Fibroblast of the conjunctiva (primary cell): ENCODE measurements at places on chromosomes 5 and 9.

DNA sequence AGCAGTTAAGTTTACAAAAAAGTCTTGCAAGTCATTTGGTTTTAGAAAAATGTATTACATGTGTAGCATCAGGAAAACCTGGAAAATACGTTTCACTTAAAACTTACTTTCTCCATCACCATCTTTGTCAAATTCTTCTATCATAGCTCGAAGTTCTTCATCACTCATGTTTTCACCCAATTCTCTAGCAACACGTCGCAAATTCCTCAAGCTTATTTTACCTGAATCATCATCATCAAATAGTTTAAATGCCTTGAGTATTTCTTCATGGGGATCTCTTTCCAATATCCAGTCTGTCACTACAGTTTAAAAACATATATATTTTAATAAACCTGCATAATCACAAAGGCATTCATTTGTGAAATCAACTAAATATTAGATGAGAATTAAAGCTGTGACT lies 10.3 kb downstream of the CETN3 start:
- DNase-seq = no peak

DNA sequence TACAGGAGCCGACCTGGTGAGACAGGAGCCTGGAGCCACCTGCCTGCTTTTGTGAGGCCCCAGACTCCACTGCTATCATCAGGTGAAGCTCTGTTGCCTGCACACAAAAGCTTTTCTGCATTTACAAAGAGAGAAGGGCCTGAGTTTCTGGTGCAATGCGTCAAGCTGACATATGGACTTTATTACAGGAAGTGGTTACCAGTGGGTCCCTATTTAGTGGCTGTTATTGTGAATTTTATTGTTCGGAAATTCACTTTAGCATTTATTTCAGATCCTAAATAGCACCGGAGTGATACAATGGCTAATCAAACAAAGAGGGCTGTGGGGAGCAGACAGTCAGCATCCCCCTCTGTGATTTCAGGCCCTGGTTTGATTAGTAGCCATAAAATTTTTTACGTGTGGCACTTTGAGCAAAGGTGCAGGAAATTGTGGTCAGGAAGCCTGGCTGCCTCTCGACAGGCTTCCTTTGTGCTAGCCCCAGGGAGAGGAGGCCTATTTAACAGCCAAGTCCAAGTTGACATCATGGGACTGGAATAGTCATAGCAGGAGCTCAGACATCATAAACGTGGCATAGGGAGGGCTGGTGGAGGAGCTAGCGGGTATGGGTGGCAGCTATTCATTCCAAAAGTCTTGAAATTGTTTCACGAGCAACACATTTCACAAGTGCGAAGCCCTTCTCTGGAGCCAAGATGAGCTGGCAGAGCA lies 8.4 kb downstream of the TGFBI start:
- no peak for DNase-seq

DNA sequence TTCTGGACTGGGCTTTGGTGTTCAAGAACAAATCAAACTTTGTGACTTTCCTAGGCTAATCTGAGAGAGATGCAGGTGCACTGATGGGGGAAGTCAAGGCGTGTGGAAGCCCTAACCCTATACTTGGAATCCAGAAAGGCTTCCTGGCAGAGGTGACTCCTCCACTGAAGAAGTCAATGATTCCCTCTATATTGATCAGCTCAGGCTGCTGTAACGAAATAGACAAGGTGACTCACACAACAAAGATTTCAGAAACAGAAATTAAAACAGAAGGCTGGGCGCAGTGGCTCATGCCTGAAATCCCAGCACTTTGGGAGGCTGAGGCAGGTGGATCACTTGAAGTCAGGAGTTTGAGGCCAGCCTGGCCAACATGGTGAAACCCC lies 69.6 kb upstream of the GGTA1 start:
- DNase-seq = no peak

DNA sequence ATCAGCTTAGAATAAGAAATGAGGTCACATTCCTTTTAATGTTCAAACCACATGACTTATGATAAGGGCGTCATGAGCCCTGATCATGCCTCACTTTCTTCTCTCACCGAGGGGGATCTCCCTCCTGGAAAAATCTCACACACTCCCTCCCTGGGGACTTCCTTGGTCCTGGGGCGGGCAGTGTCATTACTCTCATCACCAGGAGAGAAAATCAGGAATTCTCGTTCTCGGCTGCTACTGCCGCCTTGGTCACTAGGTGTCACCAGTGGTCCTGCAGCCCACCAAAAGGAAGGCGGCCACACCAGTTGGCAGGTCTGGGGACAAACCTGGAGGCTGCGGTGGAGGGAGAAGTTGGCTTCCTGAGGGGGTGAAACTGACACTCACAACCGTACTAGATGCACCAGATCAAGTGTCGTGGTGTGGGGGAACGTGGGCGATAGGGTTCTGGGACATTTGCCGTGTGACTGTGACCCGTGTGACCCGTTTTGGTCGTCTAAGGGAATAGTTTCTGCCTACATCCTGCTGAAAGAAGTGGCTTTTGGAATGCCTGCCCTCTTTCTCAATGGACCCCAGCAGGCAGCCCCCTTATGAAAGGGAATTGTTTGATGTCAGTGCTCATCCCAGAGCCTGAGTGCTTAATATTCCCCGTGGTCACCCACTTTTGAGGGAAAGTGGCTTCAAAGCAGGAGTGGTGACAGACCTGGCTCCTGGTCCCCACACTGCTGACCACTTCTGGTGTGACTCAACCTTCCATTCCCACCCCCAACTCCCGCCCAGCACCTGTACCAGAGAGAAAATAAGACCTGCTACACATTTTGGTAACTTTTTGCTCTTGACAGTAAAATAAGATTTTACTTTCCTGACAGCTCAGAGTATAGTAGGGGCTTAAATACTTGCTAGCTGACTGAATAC lies 63.2 kb downstream of the ACER2 start:
- peak; percentile 26 for DNase-seq

GRCh38 chr9:4839470-4839912 lies 46.7 kb downstream of the RCL1 start:
- no peak for DNase-seq

GRCh38 chr5:151123897-151124751 lies 33.5 kb downstream of the ANXA6 start:
- no peak for DNase-seq

- DNase-seq = no peak
Measured at GRCh38 chr9:18606846-18607245, 132.9 kb downstream of the ADAMTSL1 start.

GRCh38 chr5:176675676-176676360 lies 28.5 kb downstream of the TSPAN17 start:
- DNase-seq = no peak

DNA sequence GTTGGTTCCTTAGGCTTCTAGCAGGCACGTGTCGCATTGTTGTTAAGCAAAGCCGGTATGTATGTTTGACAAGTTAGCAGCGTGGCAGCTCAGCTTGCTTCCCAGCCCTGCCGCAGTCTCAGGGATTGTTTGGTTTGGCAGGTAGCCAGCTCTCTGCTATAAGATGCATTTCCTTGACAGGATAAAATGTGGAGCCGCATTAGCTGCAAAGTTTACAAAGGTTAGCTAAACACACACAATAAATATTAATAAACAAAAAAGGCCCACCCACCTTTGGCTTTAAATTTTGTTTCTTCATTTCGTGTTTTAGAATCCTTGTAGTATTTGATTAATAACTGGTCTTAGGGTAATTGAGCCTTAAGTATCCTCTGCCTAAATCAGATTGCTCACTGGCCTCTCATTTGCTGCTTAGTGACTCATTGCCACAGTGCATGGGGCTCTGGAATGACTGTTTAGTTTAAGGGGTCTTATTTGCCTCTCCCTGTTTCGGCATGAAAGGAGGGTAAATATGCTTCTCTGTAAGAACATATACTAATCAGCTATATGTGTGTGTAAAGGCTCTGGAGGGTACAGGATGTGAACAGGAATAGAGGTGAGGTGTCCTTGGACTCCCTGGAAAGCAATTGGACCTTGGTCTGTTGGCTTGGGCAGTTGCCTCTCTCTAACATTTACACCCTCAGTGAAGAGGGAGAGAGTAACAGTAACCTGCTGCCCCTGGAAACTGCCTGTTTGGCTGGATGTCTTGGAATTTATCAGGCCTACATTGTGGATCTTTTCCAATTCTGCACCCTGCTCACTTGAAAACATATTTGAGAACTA lies 122.0 kb downstream of the GDNF start:
- peak; percentile 72 for DNase-seq

DNA sequence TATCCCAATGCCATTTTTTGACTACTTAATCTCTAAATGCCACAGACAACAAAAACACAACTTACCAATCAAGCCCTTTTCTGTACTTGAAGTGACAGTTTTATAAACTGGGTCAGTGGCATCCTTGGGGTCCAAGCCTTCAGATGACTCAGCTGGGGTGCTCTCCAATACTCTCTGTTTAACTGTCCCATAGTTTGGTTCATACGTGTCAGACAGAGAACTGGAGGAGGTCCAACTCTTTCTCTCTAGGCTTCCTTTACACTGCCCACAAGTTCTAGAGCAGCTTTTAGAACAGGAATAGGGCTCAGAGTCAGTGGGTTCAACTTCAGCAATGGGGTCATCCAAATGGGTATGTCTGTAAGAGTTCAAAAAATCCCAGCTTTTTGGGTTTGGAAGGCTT lies 166.9 kb downstream of the CDC42SE2 start:
- DNase-seq = no peak

GRCh38 chr9:115804206-115804605 lies 349.4 kb upstream of the PAPPA start:
- no peak for DNase-seq

DNA sequence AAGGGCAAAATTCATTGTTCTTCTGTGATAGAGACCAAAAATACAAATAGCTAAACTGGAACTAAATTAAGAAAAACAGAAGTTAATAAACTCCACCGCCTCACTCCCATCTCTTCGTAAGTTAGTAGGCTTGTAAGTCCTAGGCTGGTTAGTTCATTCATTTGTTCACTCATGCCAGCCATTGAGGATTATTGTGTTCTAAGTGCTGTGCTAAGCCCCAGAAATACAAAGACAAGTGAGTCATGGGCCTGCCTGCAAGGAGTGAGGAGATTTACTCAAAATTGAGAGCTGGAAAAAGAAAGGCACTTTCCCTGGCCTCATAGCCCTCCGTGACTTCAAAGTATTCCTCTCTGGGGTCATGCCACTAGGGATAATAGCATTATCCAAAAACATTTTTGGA lies 8.5 kb downstream of the DOCK8 start:
- DNase-seq = no peak

DNA sequence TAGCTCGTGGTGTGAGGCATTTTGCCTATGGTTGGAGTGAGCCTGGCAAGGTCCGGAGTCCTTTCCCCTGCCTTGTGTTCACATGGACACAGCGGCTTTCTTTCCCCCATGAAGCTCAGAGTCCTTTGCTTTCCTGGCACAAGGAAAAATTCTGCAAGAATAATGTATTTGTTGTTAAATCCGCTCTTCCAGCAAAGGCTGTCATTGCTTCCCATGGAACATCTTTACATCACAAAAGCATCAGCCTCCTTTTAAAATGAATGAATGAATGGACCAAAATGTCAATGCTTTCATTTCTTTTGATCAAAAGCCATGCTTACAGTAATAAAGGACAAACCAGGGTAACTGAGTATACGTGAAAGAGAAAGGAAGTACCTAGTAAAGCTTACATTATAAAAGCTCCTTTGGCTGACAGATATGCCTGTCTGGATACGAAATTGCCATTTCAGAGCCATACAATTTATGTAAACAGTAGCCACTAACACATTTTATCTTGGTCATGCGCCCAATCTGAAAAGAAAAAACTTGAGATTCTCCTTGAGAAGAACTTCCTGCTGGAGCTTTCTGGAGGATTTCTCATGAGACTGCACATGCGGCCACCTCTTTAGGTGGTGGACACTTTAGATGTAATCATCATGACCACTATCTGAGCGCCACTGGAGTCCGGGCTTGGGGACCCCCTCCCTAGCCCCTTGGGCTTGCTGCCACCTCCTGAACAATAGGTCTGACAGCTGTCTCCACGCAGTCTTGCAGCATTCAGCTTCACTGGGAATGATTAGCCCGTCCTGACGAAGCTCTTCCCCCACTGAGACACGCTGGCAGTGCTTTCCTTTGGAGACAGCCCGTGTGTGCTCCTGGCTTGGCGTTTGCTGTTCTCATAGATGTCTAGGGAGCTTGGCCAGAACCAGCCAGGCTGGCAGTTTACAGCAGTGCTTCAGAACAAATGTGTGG lies 355.9 kb downstream of the ADAMTS6 start:
- DNase-seq = no peak

- peak; percentile 62 for DNase-seq
Measured at GRCh38 chr5:154273028-154273617, 82.6 kb downstream of the GALNT10 start.

DNA sequence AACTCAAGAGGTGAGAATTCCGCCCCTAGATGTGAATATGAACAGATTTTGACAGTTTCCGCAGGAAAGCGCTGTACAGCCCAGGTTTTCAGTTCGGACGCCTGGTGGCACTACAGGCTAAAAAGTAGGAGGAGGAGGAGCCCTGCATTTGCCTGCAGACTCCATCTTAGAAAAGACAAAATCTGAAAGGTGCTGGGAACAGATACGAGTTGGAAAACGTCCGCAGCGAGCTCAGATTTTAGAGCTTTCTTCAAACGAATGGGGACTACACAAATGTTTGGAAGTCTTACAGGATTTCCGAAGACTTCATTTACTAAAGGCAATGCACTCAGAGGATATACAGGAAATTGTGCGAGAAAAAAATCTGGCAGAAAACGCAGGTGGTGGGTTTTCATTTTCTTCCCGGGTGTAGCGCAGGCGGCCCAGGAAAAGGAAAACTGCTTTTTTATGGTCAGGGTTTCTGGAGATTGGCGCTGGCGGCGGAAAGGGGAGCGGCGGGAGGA lies 9.9 kb upstream of the PCDHB2 start:
- DNase-seq = peak; percentile 3

DNA sequence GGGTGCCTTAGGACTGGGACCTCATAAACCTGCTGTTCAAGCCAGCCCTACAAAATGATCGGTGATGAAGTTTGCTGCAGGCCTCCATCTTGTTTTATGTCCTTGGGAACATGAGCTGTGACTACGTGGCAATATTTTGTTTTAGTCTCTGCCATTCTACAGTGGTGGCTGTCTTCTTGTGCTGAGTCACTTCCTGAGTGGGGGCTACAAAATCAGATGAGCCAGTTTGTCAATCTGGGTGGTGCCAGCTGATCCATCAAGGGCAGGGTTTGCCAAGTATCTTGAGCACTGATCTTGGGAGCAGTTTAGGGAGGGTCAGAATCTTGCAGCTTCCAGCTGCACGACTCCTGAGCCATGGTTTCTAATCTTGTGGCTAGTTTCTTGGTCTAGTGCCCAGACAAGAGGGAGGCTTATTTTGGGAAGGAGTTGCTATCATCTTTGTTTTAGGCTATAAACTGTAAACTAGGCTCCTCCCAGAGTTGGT lies 94.7 kb downstream of the YTHDC2 start:
- DNase-seq = no peak
